Breast epithelium (tissue), 4 donors: ENCODE measurements at places on chromosomes 5 and 9. TPM values are rescaled to one million over a fixed set of nuclear protein-coding genes. Genes with fewer than 3 reads are reported as not detected.

DNA sequence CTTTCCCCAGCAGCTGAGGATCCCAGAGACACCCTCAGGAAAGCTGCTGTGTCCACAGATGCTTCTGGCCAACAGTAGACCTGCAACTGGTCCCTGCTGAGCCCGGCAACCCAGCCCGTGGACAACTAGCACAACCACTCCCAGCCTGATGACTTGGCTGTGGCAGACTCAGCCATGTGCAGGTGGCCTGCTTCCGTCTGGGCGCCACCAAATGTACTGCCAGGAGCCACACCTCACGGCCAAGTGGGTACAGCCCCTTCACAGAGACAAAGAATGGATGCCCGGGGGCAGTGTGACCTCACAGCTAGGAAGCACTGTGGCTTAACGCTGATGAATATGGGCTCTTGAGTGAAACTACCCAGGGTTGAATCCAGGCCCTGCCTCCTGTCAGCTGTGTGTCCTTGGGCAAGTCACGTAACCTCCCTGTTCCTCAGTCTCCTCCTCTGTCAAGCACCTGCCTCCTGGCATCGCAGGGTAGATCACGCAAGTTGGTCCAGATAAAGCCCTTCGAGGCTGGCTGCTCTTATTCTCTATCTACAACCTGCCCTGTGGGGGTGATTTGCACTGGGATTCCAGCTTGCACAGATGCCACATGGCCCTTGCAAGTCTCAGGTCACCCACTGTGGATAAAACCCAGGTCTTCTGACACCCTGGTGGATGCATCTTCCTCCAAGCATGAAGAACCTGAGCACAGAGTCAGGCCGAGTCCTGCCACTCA lies 225.0 kb downstream of the PBX3 start:
- no peak for DNase-seq

GRCh38 chr9:96514800-96515158 lies 64.8 kb downstream of the HABP4 start:
- DNase-seq: no peak

DNA sequence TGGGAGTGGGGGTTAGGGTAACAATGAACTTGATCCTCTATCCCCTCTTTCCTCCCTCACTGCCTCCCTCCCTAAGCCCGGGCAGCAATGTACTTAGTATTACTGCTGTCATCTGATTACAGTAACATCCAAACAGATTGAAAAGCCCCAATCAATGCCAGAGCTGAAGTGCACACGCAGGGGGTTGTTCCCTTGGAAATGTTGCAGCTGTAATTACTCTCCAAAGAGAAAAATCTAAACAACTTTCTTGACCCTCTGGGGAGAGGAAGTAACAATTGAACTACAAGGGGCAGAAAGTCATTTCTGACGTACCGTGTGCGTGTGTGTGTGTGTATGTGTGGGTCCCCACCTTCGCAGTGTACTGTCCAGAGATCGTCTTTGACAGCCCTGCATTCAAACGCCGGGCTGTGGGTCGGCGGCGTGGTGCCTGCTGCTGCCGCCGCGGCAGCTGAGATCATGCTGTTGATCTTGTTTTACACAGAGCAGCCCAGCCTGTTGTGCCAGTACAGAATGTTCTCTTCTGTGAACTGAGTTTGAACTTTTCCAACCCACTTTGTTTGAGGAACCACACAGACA lies 66.0 kb upstream of the KLF9 start:
- DNase-seq: peak; percentile 89

- DNase-seq: peak; percentile 86
Observed at GRCh38 chr5:178940569-178941360, at the start of gene ZNF454. Gene ZNF454, plus strand, starts transcription at chr5:178941198. Its CDS starts 1,594 bp downstream, at chr5:178942792.

- DNase-seq: no peak
Observed at GRCh38 chr5:38515646-38516045, 40.8 kb downstream of the LIFR start.

DNA sequence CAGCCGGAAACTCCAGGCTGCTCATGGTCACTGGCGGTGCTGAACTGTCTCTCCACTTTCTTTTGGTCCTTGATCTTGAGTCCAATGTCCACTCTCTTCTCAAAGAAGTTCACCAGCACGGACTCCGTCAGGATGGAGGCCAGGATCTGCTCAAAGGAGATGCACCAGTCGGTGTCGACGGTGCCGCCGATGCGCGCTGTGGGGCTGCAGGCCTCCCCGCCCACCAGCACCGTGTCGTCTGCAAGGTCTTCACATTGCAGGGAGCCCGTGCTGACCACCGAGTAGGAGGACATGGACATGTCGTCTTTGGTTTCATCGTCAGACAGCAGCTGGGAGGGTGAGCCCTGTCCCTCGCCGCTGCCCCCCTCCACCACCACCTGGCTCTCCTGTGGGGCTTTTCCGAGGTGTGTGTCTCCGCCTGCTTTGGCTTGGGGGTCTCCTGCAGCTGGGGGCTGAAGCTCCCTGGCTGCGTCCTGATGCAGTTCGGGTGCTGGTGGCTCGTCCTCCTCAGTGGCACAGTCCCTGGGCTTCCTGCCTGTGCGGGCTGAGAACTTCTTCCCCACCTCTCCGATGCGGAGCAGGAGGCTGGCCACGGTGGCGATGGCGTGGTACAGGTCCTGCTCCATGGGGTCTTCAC lies 5.0 kb upstream of the MRNIP start:
- no peak for DNase-seq

GRCh38 chr5:137199201-137199600 lies 299.9 kb downstream of the SPOCK1 start:
- no peak for DNase-seq

DNA sequence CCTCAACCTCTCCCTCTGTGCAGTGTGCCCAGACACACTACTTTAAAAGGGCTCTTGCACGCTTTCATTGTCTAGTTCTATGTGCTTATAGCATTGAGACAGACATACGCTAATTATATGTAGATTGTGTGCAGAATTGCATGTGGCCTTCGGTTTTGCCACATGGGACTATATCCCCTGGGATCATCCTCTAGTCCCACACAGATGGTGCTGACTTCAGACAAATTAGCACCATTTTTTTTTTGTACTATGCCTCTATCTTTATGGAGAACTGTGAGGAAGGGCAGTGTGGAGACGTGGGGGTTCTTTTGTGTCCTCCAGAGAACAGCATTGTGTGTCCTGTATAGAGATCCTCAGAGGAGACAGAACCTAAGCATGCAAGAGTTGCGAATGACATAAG lies 29.3 kb downstream of the PAPPA start:
- DNase-seq: no peak

DNA sequence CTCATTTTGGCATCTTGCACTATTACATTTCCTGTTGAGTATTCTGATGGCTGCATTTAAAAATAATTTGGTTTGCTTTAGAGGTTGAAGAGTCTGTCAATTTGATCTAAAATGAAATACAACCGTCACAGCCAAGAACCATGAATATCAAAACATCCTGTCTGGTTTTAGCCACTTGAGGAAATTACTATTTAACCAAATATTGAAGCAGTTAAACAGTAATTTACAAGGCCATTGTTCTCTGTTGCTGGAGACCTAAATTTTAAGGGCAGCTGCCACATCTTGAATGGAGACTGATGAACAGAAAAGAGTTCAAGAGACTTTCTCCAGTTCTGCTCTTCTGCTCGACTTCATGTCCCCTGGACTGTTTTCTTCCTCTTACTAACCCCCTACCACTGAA lies 549.4 kb downstream of the LRRC70 start:
- DNase-seq: no peak

GRCh38 chr5:62192958-62193357 lies 113.0 kb upstream of the KIF2A start:
- DNase-seq: no peak

GRCh38 chr5:175471196-175471595 lies 7.2 kb upstream of the SFXN1 start:
- no peak for DNase-seq

DNA sequence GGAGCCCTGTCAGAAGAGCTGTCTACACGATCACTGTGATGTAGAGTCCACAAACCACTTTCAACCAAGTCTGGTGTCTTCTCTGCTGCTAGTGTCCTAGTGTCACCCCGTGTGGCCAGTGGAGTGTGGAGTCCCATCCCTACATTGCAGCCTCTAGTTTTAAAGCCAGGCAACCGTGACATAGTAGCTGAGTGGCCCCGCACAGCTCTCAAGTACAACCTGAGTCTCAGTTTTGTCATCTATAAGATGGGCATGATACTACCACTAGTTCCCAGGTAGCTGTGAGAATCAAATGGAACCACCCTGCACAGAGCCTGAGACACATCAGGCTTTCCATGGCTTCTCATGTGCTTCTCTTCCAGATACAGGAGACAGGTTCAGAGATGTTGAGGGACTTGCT lies 43.2 kb upstream of the AKNA start:
- no peak for DNase-seq

DNA sequence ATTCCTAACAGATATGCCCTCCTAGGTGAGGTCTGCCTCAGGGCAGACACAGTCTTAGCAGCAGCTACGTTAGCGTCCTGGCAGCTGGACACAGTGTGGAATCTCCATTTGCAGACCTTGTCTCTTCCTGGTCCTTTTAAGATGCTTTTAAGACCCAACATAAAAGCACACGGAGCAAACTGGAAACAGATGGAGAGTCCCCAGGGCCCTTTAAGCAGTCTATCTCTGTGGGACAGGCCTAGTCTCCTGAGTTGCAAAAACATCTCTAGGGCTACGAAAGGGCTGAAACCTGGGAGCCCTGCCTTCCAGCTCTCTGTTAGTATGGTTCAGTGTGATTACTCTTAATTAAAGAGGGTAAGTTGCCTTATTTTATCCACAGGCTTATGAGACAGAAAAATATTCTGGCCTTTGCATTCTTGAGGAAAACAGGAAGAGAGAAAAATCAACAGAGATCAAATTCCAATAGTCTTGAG lies 66.0 kb upstream of the GNA14 start:
- no peak for DNase-seq

DNA sequence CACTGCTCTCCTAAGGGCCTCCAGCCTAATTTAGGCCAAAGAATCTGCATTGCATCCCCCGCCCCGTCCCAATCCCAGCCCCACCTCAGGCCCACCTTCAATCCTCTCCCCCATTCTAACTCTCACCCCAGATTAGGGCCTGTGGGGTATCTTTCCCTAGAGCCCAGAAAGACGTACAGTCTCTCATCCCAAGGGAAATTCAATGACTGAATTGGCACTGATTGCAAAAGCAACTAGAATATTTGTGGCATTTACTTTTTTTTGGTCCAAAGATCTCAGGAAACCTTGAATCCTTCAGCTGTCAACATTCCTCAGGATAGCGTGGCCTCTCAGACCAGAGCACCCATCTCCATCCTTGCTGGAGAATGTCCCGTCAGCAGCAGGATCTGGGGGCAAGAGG lies 30.6 kb downstream of the TRMO start:
- no peak for DNase-seq

DNA sequence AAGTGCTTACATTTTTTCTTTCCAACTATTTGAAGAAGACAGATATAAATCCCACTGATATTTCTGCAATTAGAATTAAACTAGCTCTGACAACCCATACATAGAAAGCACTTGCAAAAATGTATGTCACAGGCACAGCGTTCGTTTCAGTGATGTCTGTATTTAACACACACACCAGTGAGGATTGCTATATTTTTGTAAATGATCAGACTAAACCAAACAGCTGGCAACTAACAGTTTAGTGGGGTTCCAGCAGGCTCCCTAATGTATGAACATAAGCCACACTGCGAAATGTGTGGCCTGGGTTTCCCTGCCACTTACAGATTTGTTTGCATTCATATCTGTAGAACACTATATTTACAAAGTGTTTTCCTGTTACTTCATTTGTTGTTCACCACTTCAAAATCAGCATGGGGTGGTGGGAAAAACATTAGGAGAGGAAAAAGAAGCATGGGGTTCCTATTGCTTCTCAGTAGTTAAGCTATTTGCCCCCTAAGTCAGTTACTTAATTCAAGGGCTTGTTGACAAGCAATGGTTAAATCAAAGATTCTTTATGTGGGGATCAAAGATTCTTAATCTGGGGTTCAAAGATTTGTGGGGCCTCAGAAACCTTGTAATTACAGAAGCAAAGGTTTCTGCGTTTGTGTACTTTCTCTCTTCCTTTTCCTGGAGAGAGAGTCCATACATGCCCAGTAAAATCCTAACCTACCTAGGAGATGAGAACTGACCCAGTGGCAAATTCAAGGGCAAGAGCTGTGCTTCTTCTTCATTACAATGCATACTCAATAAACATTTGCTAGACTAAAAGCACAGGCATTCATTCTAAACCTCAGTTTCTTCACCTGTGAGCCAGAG lies 27.1 kb downstream of the ZNF608 start:
- DNase-seq: no peak

GRCh38 chr9:132018957-132019405 lies 60.7 kb downstream of the MED27 start:
- DNase-seq: no peak

PCDHGC4 gene
- total RNA-seq: 6.0 TPM

KIAA1958 gene
- 11.8 TPM for total RNA-seq

AGGF1 gene
- 25.6 TPM for total RNA-seq

SPRY4 gene
- total RNA-seq: 13.0 TPM

ENC1 gene
- 13.8 TPM for total RNA-seq

OGN gene
- total RNA-seq: 14.1 TPM

EEIG1 gene
- 19.7 TPM for total RNA-seq

TMEM252 gene
- not detected for total RNA-seq

OTP gene
- total RNA-seq: not detected

TMEM245 gene
- 95.7 TPM for total RNA-seq

CSF1R gene
- total RNA-seq: 79.0 TPM

PLPPR1 gene
- total RNA-seq: 0.66 TPM

SPINK7 gene
- not detected for total RNA-seq
